Activated CD4-positive, alpha-beta T cell treated with anti-CD3 and anti-CD28 coated beads for 36 hours (primary cell): ENCODE measurements at places on chromosomes 12 and 14.

DNA sequence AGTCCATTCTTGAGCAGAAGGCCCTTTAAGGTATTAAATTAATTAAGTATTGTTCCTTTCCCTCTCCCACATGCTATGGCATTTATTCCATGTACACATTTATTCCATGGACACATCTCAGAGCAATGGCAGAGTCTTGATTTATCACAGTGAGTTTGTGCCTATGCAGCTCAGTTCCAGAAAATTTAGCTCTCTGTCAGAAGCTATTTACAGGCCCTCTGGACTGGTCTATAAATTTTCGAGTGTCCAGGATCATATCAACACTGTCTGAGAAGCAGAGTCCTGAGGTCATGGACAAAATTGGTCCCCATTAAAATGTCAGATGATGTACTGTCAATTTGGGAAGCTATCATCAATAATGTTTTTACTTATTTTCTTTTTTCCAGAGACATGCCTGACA is 65.5 kb downstream of the TTC7B start:
- H3K4me1 ChIP-seq, result peaks cover 1% of the 10 kb centered on the region
- DNase-seq, result no peak
- H3K27ac ChIP-seq, result no peak overlapping the region

DNA sequence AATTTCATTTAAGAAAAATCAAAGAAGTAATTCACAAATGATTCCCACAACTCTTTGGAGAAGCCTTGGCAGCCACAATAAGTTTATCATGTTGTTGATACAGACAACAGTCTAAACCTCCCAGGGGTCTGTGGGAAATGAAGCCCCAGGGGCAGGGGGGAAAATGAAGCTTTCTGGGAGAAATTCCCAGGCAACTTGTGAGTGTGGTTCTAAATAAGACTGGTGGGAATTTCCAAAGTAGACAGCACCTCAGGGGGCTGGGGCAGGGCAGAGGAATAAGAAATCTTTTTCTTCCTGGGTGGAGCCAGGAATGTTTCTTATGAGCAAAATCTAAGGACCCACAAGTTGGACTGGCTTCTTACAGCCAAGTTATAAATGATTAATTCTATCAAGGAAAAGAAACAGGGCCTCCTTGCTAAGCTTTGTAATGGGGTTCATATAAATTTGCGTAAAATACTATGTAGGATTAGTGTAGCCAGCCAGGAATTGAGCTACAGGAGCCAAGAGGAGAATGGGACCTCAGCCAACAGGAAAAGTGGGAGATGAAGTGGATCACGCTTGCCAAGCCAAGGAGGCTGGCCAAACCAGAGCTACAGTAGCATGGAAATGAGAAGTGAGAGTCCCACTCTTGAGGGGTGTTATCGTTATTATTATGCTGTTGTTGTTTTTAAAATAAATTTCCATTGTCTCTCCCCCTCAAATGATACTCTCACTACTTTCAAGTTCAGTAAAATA is 182.9 kb upstream of the FAR2 start:
- H3K27ac ChIP-seq, result no peak overlapping the region
- no peak for DNase-seq
- no peaks in the 10 kb centered on the region for H3K4me1 ChIP-seq
- H3K4me3 ChIP-seq, result no peak overlapping the region
- H3K27me3 ChIP-seq, result peaks cover 12% of the 10 kb centered on the region

DNA sequence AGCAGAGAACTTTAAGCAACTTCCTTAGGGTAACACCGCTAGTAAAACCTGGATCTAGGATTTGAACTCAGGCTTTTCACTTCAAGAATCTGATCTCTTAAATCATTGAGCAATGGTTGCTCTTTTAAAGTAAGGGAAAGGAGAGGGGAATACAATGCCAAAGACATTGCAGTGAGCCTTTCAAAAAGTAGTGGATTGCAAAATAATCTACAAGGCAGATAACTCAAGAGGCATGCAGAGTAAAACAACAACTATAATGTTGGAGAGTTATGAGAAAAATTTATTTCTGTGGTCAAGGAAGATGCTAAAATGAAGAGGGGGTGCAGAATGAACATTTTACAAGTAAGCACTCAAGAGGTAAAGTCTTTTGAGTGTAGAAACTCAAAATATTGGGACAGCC is 432.6 kb downstream of the C12orf50 start:
- no peak overlapping the region for H3K4me3 ChIP-seq
- no peaks in the 10 kb centered on the region for H3K4me1 ChIP-seq
- no peak overlapping the region for H3K27ac ChIP-seq
- H3K27me3 ChIP-seq, result no peaks in the 10 kb centered on the region
- no peaks in the 10 kb centered on the region for H3K36me3 ChIP-seq

DNA sequence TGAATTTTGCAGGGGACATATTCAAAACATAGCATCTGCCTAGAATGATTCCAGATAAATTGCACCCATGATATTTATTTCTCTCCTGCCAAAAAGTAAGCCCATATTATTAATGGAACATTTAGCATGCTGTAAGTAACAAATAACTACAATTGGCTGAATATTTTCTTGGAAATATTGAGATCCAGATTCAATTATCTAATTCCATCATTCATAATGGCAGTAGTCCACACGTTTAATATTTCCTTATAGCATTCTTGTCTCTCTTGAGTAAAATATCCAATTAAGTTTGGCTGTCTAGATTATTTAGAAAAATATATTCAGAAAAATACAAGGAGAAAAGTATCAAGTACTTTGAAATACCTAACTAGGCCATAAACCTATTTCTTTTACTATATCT is 157.5 kb downstream of the FLRT2 start:
- no peak overlapping the region for H3K4me3 ChIP-seq
- no peaks in the 10 kb centered on the region for H3K36me3 ChIP-seq
- no peak overlapping the region for H3K27ac ChIP-seq
- DNase-seq, result no peak
- no peaks in the 10 kb centered on the region for H3K4me1 ChIP-seq

GRCh38 chr14:51293912-51294389 is 53.9 kb downstream of the TMX1 start:
- no peaks in the 10 kb centered on the region for H3K36me3 ChIP-seq
- no peak overlapping the region for H3K4me3 ChIP-seq
- no peak for DNase-seq
